Myocyte (in vitro differentiated cells): ENCODE measurements at places on chromosomes 1 and 21. TPM values are rescaled to one million over a fixed set of nuclear protein-coding genes. Genes with fewer than 3 reads are reported as not detected.

Gene FCRL2
- not detected in 2 replicates for total RNA-seq

Gene IPP
- total RNA-seq, result 13.7 and 18.4 TPM in 2 replicates

Gene AQP10
- total RNA-seq, result not detected in 2 replicates

Gene EVA1C
- 1.0 and 1.9 TPM in 2 replicates for total RNA-seq

Gene CD34
- 4.3 and 7.9 TPM in 2 replicates for total RNA-seq

Gene COL8A2
- 3.2 and 3.9 TPM in 2 replicates for total RNA-seq

Gene KIAA1614
- 6.5 and 7.9 TPM in 2 replicates for total RNA-seq
